ENCODE measurements at places on chromosomes 1 and 21.

DNA sequence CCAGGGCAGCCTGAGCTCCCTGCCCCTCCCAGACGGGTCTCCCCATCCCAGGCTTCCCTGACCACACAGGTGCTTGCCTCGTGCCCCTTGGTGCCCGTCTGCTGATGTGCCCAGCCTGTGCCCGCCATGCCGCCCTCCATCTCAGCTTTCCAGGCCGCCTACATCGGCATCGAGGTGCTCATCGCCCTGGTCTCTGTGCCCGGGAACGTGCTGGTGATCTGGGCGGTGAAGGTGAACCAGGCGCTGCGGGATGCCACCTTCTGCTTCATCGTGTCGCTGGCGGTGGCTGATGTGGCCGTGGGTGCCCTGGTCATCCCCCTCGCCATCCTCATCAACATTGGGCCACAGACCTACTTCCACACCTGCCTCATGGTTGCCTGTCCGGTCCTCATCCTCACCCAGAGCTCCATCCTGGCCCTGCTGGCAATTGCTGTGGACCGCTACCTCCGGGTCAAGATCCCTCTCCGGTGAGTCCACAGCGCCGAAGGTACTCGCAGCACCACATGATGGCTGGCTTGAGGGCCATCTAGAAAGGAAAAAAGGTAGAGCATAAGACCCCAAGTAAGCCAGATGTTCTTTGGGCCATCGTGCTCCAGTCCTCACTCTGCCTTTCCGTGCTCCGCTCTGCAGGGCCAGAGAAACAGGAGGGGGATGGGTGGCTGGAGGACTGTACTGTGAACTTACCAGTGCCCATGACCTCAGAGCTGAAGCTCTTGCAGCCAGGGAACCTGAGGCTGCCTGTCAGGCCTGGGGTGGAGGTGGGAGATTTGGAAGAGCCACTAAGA lies 1.4 kb downstream of the ADORA1 start:
- no peak for DNase-seq

DNA sequence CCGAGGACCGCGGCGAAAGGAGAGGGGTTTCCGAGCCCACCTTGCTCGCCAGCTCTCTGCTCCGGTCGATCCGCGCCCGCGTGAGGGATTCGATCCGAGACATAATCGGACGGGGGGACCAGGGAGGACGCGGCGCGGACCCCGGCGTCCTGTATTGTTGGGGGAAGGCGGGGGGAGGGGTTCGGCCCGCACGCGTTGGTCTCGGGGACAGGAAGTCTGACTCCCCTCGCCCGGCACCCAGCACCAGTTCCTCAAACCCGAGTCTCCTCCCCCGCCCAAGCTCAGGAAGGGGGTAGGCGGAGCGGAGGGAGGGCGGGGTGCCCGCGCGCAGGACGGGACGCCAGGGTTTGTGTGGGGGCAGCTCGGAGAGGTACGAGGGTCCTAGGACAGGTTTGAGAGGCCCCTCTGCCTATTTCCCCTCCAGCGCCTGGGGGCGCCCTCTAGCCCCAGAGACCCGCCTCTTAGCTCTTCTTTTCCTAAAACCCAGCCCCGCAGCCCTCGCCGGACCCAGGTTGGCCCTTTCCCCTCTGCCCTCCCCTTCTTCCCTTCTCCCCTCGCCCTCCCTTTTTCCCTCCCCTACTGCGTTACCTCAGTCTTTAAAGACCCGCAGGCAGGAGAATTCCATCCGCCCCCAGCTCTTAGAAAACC lies at the start of gene ARHGEF2:
ARHGEF2 (minus strand) TSS at position 223 of the 648 bp plus-strand sequence; CDS start at position 103, 120 bp downstream.
- peak; percentile 97 for DNase-seq

DNA sequence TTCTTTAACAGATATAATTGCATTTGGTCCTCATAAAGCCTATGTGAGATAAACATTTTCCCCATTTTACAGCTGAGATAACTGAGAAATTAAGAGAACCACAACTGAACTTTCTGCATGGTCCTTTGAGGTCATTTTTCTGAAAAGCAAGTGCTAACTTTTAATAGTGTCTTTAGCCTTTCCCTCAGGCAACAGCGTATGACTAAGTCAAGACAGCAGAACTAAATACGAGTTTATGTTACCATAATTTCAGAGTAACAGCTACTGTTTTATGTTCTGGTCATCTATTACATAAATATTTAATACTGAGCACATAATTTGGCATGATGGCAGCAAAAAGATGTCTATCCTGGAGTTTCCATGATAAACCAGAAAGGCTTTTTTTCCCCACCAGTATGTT lies 95.6 kb downstream of the OLFML2B start:
- DNase-seq, result no peak

- no peak for DNase-seq
Observed at GRCh38 chr1:150441121-150441520, 46.1 kb upstream of the TARS2 start.

GRCh38 chr1:8425150-8425780 lies 107.4 kb downstream of the SLC45A1 start:
- no peak for DNase-seq

DNA sequence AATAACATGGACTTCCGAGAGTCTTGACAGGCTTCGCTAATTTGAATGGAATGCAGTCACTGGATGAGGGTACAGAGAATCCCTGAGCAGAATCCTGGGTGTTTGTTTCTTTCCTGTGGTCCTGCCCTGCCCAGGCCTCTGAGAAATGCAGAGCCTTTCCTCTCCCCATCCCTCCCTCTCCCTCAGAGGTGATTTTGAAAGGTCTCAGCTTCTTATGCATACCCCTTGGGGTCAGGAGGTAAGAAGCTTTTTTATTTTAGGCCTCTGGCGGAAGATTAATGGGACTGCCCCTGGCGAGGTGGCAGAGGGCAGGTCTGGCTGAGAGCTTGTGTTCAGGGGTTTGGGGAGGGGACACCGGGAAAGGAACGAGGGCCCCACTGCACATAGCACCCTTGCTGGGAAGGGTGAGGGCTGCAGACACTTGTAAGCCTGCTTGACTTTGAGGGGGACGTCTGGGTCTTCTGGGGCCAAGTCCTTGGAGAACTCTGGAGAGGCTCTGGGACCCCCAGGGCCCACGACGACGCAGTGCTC lies 116.5 kb upstream of the SLC45A1 start:
- no peak for DNase-seq

DNA sequence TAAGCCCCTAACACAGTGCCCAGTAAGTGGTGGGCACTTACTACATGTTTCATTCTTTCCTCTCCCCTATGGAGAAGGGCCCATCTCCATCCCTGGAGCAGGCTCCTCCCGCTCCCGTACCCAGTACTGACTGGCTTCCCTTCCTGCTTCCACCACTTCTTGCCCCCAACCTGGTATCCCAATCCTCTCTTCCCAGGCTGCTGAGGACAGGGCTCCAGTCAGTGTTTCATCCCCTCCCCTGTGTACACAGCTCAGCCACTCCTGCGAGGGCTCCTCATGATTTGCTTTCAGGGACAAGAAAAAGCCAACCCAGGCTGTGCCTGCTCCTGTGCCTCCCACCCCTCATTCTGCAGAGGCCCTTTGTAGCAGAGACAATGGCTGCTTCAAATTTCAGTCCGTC lies 20.8 kb upstream of the ETV3 start:
- DNase-seq, result no peak

DNA sequence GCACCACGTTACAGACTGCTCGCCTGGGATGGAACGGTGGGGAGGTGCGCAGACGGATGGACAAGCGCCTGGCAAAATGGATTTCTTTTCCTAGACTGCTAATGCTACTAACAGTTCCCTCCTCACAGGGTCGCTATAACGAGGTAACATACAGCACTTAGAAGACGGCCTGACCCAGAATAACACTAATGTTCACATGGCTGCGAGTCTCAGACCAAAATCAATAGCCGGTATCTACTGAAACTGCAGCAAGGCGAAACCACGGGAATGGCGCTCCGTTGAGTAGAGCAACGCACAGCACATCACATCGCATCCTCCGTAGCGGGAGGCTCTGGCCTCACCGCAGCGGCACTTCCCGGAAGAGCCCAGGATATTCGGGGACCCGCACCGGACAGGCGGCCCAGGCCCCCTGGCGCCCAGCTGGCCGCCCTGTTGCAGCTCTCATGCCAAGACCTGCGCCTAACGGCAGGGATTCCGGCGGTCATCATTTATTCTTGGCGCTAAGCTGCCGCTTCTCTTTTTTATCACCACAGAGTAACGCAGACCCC lies 46.6 kb downstream of the VPS26C start:
- peak; percentile 49 for DNase-seq

GRCh38 chr1:64894438-64895196 lies 71.7 kb downstream of the JAK1 start:
- no peak for DNase-seq

GRCh38 chr1:25198663-25199252 lies 33.5 kb downstream of the SYF2 start:
- peak; percentile 12 for DNase-seq

DNA sequence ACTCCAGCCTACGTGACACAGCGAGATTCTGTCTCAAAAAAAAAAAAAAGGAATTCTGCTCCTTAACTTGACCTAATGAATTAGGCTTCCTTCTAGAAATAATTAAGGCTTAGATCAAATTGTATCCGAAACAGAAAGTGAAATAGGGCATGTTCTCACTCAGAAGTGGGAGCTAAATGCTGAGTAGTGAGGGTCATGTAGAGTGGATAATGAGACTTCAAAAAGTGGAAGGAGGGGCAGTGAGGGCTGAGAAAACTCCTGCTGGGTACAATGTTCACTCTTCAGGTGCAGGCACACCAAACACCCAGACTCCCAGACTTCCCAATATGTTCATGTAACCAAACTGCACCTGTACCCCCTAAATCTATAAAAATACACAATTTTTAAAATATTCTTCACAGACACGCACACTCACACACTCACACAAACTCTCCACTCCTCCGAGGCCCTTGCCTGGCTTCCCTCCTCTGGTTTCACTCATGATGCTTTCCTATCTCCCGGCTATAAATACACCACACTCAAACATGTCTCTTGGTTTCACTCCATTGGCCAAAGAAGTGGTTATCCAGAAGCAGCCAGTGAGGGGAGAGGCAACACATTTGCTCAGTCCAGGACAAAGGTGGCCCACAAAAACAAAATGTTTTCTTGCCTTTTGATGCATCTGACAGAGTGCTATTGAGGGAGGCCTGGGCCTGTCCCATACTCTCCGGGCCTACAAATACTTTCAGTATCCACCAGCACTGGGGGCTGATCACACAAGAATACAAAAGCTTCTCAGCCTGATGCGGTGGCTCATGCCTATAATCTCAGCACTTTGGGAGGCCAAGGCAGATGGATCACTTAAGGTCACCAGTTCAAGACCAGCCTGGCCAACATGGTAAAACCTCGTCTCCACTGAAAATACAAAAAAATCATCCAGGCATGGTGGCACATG lies 249.2 kb downstream of the TOMM20 start:
- DNase-seq, result no peak

GRCh38 chr1:156859523-156860112 lies 701 bp upstream of the INSRR start:
- no peak for DNase-seq

DNA sequence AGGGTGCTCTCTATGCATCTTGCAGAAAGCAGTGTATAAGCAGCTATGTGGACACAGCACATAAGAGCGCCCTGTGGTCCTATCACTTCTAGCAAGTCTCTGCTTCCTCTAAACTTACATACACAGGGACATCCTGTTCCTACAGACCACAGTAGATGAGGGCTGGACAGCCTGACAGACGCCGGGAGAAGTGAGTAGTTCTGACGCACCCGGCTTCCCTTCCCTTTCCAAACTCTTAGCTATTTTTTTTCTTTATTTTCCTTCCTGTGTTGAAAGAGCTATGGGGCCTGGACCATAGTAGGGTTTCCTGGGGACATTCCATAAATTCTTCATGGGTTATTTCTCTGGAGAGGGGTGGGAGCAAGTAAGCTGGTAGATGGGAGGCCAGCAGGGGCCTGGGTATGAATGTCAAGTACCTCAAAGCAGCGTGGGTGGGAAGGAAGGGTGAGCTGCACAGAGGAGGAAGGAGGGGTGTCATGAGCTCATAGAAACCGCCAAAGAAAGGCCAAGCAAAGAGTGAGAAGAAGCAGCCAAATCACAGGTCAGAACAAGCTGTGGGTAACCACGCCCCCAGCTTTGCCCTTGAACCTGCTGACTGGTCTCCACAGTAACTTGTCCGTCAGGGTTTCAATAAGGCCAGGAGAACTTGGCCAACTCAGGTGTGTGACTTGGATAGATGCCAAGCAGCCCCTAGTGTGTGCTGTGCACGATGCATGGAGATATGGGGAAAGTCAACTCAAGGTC lies 36.6 kb downstream of the PLXNA2 start:
- DNase-seq, result peak; percentile 36

DNA sequence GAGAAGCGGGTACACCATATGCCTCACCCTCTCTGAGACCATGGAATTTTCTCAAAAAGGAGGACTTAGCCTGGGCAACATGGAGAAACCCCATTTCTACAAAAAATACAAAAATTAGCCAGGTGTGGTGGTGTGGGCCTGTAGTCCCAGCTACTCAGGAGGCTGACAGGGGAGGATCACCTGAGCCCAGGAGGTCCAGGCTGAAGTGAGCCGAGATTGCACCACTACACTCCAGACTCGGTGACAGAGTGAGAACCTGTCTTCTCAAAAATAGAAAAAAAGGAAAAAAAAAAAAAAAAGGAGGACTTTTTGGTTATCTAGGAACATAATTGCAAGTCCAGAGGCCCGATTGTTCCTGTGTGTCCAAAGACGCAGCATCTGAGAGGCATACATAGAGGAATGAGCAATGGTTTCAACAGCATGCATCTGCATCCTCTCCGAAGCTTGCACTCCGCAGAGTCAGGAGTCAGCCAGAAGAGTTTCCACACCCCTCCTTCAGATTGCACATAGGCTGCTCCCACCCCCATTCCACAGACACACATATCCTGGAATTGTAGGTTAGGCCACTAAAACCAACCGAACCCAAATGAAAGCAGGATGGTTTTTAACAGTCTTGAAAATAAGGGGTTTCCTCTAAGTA lies 2.5 kb upstream of the TBX15 start:
- DNase-seq, result no peak

DNA sequence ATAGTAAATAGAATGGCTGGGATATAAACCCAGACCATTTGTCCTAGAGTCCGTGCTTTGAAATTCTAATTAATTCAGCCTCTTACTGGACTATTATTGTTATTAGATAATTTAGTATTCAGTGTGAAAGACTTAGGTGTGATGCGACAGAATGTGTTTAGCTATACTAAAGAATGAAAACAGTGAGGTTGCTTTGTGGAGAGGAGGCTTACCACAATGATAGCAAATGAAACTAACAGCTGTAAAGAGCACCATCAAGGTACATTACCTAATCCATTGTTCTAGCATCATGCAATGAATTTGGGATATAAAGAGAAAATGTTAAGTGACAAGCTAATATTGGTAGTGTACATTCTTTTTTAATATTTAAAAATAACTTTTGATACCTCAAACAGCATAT lies 911.1 kb downstream of the KCNT2 start:
- DNase-seq, result no peak

DNA sequence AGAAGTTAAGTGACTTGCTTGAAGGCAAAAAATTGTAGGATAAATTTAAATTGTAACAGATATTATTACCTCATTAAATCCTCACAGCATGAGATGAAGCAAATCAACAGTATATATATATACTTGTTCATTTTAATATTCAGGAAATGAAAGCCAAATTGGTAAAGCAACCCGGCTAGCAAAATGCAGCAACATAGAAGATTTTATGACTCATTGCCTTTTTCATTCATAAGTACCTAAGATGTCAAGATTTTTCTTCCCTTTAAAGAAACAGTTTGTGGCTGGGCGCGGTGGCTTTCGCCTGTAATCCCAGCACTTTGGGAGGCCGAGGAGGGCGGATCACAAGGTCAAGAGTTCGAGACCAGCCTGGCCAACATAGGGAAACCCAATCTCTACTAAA lies 190.5 kb upstream of the NRIP1 start:
- no peak for DNase-seq
